ENCODE measurements at places on chromosomes 5 and 9.

GRCh38 chr5:168892618-168893186 is 313.5 kb upstream of the PANK3 start:
- DNase-seq = no peak

- no peak for DNase-seq
Measured at GRCh38 chr5:149584121-149584520, 2.8 kb downstream of the ARHGEF37 start.

DNA sequence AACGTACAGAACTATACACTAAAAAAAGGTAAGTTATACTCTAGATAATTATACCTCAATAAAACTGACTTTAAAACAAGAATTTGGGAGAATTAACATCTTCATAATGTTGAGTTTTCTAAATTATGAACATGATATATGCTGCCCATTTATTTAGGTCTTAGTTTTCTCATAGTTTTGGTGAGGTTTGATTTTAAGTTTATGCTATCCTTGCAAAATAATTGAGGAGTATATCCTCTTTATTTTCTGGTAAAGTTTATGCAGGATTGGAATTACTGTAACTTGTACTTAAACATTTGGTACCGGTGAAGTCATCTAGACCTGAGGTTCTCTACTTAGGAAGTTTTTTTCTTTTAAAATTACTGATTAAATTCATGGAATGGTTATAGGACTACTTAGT is 38.9 kb upstream of the RNU6ATAC start:
- DNase-seq = no peak

- no peak for DNase-seq
Measured at GRCh38 chr5:96245140-96246091, 187.6 kb downstream of the PCSK1 start.

GRCh38 chr5:58849921-58850667 is 267.2 kb downstream of the RAB3C start:
- DNase-seq = no peak

DNA sequence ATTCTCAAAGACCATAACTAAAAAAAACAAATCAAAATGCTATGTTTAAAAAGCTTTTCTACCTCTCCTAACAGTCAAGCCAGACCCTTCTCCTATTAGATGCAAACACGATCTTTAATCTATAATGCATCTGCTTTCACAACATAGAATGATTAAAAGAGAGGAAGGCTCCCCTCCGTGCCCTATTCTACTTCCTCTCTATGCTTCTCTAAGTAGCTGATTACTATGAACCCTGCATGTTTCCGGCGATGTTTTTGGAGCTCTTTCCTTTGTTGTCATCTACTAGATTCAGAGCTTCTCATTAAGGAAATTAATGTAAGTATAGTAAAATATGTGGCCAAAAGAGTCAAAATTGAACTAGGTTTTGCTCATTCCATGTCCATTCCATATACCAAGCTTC is 29.2 kb upstream of the CEP120 start:
- no peak for DNase-seq

- DNase-seq = no peak
Measured at GRCh38 chr9:74940600-74940999, 12.1 kb downstream of the C9orf40 start.

DNA sequence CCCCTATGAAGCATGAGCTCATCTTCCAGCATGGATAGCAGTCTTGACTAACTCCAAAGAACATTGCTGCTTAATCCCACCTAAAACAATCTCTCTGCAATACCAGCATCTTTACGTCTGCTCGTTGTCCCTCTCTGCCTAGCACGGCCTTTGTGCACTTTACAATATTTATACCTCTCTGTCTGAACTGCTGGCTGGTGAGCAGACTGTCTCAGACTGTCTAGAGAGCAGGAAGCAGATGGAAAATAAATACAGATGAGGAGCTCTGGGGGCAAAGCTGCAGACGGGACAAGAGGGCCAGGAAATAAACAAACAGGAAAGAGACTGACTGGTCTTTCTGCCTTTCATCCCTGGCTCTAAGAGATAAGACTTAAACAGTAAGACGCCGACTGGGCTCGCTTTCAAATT is 224.8 kb downstream of the ENC1 start:
- no peak for DNase-seq

- no peak for DNase-seq
Measured at GRCh38 chr9:22529426-22530199, 83.0 kb downstream of the DMRTA1 start.

All from AG04450 (cell line).